CD4-positive, alpha-beta T cell treated with Interleukin-15 for 4 hours (primary cell): ENCODE measurements at places on chromosomes 1 and 21.
A peak's percentile ranks its signal among the peaks of the same experiment; 100 is the strongest.

- no peak for DNase-seq
Measured at GRCh38 chr1:56506951-56507491, 72.3 kb downstream of the PLPP3 start.

DNA sequence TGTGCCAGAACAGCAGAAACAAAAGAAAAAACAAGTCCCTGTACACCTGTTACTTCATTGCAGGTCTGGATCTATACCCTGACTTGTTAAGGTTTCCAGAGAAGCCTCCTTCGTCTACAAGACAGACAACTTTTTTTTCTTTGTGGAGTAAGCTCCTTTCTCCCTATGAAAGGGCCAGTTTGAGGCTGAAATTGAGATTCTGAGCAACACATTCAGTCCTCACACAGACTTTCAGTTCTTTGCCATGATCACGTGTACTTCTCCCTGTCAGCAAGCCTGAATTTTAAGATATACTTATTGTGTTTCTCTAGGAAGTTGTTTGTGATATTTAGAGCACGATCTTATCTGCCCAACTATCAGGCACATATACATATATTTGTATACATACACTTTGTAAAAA lies 374.0 kb downstream of the NTNG1 start:
- DNase-seq, result no peak

GRCh38 chr1:113912594-113913311 lies 7.6 kb downstream of the DCLRE1B start:
- DNase-seq, result no peak

- no peak for DNase-seq
Measured at GRCh38 chr21:37503848-37504467, 137.4 kb downstream of the DYRK1A start.

DNA sequence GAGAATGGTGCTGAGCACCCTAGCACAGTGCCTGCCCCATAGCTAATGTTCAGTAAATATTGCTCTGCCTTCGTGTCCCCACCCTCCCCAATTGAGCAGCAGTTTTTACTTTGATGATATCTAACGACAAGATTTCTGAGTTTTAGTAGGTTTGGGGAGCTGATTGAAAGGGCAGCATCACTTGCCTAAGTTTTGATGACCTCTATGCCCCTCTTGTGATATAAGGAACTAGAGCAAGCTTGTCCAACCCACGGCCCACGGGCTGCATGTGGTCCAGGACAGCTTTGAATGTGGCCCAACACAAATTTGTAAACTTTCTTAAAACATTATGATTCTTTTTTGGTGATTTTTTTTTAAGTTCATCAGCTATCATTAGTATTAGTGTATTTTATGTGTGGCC lies 1.6 kb downstream of the CNIH4 start:
- DNase-seq, result no peak

DNA sequence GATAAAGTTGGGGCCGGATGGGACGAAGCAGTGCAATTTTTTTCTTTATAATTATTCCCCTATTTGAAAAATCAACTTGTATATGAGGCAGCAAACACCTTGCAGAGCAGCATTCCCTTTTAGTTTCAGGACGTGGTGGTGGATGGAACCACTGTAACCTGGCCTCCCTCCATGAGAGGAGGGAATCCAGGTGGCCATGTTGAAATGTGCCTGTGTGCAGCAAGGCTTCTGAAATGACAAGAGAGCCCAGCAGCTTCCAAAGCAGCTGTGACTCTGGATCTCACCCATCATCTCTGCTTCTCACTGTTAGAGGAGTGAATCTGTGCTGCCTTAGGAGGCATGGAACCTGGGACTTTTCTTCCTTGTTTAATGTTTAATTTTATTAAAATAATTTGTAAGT lies 42.3 kb downstream of the NFIA start:
- DNase-seq, result no peak

GRCh38 chr1:19489996-19490395 lies 4.7 kb upstream of the CAPZB start:
- no peak for DNase-seq

GRCh38 chr1:236147068-236147467 lies 4.7 kb downstream of the GPR137B start:
- DNase-seq, result no peak

GRCh38 chr1:6288665-6289064 lies 27.8 kb upstream of the GPR153 start:
- DNase-seq, result no peak

DNA sequence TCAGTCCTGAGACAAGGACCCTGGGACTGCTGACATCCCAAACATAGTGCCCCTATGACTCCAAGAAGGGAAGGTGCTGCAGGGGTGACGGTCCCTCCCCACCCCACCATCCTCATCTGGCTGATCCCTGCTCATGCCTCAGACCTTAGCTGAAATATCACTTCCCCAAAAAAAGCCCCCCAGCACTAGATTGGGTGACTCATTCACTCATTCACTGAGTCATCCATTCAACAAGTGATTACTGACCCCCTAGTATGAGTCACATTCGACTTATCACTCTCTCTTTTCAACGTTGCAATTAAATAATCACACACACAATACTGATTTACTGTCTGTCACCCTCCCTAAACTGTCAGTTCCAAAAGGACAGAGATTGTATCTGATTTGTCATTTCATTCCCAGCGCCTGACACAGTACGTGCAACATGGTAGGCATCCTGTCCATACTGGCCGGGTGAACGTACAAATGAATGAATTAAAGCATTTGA lies 48.6 kb downstream of the HIVEP3 start:
- DNase-seq, result peak; percentile 31

DNA sequence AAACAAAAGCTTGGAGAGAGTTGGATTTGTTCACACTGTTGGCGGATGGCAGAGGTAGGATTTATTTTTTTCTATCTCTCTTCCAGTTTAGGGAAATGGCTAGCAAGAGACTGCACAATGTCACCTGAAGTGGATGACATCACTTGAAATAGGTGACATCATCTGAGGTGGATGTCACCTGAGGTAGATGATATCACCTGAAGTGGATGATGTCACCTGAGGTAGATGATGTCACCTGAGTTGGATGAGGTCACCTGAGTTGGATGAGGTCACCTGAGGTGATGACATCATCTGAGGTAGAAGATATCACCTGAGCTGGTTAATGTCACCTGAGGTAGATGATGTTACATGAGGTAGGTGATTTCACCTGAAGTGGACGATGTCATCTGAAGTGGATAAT lies 413.4 kb downstream of the DSCAM start:
- DNase-seq, result no peak

- no peak for DNase-seq
Measured at GRCh38 chr1:15704526-15705183, 20.5 kb downstream of the PLEKHM2 start.

- DNase-seq, result no peak
Measured at GRCh38 chr1:43602990-43603389, 47.0 kb upstream of the KDM4A start.

DNA sequence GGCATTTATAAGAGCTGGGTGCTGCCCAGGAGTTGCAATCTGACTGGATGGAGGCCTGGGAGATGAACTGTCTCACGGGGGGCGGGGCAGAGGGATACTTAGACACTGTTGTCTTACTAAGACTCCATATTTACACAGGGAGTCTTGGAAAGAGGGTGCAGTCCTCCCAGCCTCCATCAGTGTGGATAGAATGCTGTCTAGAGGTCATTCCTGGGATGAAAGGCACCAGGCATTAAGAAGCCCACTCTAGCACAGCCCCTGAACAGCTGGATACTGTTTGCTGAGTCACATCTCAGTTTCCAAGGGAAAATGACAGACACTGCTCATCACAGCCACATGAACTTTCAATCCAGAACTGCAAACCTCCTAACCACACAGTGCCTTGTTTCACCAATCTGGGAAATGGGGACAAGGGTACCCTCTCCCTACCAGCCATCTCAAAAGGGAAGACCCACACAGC lies 43.3 kb downstream of the SSBP3 start:
- no peak for DNase-seq

DNA sequence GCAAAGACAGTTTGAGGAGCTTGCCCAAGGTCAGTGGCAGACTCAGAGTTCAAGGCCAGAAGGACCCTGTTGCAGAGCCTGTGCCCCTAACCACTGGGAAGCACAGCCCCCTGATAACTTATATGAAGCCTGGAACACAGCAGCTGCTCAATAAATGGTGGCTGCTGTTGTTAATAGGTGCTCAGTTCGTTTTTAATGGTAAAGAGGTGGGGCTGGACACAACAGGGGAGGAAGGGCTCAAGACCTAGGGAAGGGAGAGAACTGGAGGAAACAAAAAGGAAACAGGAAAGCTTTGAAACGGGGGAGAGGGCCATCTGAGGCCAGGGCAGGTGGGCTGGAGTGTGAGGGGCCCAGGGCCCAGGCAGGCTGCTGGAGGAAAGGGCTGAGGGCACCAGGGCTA lies 125.4 kb downstream of the LACTBL1 start:
- DNase-seq, result no peak

GRCh38 chr1:38451541-38451993 lies 405.0 kb upstream of the POU3F1 start:
- DNase-seq, result no peak

GRCh38 chr1:143699115-143699514 lies 272.7 kb downstream of the FAM72C start:
- DNase-seq, result no peak
